Esophagus squamous epithelium (tissue), 5 donors: ENCODE measurements at places on chromosomes 2 and 18.

DNA sequence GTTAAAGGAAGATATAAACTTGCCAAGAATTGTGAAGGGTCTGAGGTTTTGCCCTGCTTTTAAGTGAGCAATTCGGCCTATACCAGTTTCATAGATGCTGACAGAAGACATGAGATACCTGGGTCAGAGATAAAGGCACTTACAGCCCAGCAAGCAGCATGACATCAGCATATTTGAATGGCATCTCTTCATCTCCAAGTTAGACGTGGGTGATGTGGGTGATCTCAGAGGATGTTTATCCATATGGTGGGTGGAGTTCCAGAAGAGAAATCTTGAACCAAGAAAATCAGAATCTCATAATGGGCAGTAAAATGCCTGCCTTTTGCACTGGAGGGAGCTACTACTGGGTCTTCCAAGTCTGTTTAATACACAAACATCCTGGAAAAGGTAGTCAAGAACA lies 44.7 kb downstream of the GYPC start:
- H3K4me3 ChIP-seq = no peak overlapping the region
- no peaks in the 10 kb centered on the region for H3K4me1 ChIP-seq
- DNase-seq = no peak
- H3K27ac ChIP-seq = peak overlapping the region; percentile 3

GRCh38 chr18:58105888-58106260 lies 61.8 kb downstream of the NEDD4L start:
- H3K4me3 ChIP-seq = no peak overlapping the region
- H3K36me3 ChIP-seq = no peaks in the 10 kb centered on the region
- no peaks in the 10 kb centered on the region for H3K4me1 ChIP-seq
- DNase-seq = no peak
- H3K27ac ChIP-seq = no peak overlapping the region

- H3K27ac ChIP-seq = peak overlapping the region; percentile 40
- no peaks in the 10 kb centered on the region for H3K27me3 ChIP-seq
- no peaks in the 10 kb centered on the region for H3K36me3 ChIP-seq
- H3K4me3 ChIP-seq = no peak overlapping the region
- H3K4me1 ChIP-seq = peaks cover 66% of the 10 kb centered on the region
Observed at GRCh38 chr2:43184339-43184895, 42.0 kb downstream of the ZFP36L2 start.

DNA sequence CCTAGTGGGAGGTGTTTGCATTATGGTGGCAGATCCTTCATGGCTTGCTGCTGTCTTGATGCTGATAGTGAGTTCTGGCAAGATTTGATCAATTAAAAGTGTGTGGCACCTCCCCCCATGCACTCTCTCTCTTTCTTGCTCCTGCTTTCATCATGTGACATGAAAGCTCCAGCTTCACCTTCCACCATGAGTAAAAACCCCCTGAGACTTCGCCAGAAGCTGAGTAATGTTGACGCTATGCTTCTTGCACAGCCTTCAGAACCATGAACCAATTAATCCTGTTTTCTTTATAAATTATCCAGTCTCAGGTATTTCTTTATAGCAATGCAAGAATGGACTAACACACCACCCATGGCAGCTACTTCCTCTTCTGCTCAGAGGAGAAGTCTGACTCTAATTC lies 2181.4 kb upstream of the PIK3C3 start:
- no peak for DNase-seq
- no peak overlapping the region for H3K4me3 ChIP-seq
- peaks cover 5% of the 10 kb centered on the region for H3K4me1 ChIP-seq
- H3K36me3 ChIP-seq = no peaks in the 10 kb centered on the region
- no peaks in the 10 kb centered on the region for H3K27me3 ChIP-seq

DNA sequence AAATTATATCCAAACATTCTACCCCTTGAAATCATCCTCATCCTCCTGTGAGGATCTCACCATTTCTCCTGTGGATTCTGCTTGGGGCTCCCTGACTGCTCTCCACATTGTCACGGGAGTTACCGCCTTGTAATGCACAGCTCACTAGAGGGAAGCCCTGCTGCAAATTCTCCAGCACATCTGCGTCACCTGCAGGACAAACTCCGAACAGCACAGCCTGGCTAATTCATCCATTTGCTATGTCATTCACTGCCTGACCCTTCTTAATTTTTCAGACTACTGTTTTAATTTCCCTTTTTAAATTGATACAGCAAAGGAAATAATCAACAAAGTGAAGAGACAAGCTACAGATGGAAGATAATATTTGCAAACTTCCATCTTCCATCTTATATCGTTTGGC lies 627.4 kb downstream of the FBXO15 start:
- H3K27me3 ChIP-seq = no peaks in the 10 kb centered on the region
- no peak overlapping the region for H3K27ac ChIP-seq
- no peak for DNase-seq

DNA sequence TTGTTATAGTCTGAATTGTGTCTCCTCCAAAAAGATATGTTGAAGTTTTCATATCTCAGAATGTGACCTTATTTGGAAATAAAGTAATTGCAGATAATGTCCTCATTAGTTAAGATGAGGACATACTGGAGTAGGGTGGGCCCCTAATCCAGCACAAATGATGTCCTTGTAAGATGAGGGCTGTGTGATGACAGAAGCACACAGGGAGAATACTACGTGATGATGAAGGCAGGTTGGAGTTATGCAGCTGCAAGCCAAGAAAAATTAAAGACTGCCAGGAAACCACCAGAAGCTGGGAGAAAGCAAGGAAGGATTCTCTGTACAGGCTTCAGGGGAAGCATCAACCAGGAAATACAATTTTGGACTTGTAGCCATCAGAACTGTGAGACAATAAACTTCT lies 58.3 kb upstream of the PNPT1 start:
- no peak overlapping the region for H3K27ac ChIP-seq
- no peaks in the 10 kb centered on the region for H3K4me1 ChIP-seq
